ENCODE measurements at places on chromosomes 5 and 9.

DNA sequence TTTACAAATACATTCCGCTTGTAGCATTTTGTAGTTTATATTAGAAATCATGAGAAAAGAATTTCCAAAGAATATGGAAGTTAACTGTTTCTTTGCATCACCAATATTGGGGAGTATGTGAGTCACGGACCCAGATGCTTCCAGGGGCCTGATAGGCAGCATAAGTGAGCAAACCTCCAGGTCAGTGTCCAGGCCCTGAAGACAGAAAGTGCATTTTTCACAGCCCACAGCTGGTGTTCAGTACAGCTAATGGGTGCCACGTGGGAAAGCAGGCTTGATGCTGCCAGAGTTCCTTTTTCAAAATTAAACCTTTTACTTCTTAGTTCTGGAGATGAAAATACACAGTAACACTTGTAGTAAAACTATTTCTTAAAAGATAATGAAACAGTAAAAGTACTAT lies 454.4 kb upstream of the ACTBL2 start:
- no peak for DNase-seq

- no peak for DNase-seq
Measured at GRCh38 chr9:135328485-135329417, 150.8 kb upstream of the PPP1R26 start.

GRCh38 chr5:159971931-159972461 lies 36.9 kb upstream of the TTC1 start:
- peak; percentile 56 for DNase-seq

GRCh38 chr9:127290561-127291065 lies 26.0 kb downstream of the GARNL3 start:
- no peak for DNase-seq

GRCh38 chr5:94329115-94329514 lies 289.3 kb downstream of the KIAA0825 start:
- DNase-seq: no peak

DNA sequence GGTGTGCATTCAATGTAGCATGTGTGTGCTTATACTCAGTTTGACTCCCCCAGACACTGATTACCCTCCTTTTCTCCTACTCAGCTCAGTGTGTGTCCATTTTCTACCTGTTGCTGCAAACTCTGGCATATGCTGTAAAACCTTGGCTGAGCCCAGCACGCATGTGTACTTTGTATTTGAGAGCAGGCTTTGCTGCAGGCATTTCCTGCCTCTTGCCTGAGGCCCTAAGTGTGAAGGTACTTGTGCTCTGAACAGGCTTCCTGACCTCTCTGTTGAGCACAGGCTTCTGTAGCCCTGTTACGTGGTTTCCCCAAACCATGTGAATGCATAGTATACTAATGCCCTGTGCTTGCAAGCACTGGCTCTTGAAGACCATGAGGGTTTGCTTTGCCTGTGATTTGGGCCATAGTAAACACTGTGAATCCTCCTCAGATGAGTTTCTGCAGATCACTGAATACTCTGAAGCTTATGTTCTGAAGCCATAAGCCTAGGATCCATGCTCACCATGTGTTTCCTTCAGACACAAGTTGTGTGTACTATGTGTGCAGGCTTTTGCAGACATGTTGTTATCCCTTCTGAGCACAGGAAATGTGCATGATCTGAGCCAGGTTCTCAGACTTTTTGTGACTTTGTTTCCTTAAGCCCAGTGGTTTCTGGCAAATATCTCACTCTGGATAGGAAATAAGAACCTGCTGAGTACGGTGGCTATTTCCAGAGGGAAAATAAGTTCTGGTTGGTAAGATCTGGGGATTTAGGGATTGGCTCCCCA lies 124.9 kb upstream of the RUSC2 start:
- DNase-seq: no peak

- DNase-seq: no peak
Measured at GRCh38 chr5:61618577-61618976, 286.5 kb downstream of the ZSWIM6 start.

DNA sequence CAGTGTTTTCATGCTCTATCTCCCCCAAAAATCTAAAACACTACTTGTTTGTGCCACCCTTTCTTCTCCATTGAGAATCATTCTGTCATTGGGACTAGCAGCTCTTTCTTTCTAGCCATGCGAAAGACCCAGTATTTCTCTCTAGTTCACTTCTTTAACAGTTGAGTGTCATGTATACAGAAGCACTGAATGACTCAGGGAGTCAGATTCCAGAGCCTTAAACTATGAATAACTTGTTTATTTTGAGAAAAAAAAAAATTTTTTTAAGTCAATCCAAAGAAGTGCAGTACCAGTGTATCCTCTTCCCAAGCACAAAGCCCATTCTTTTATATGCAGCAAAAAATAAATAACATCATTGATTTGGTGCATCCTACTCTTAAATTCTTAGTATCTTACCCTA lies 415.4 kb upstream of the GRAMD2B start:
- no peak for DNase-seq

DNA sequence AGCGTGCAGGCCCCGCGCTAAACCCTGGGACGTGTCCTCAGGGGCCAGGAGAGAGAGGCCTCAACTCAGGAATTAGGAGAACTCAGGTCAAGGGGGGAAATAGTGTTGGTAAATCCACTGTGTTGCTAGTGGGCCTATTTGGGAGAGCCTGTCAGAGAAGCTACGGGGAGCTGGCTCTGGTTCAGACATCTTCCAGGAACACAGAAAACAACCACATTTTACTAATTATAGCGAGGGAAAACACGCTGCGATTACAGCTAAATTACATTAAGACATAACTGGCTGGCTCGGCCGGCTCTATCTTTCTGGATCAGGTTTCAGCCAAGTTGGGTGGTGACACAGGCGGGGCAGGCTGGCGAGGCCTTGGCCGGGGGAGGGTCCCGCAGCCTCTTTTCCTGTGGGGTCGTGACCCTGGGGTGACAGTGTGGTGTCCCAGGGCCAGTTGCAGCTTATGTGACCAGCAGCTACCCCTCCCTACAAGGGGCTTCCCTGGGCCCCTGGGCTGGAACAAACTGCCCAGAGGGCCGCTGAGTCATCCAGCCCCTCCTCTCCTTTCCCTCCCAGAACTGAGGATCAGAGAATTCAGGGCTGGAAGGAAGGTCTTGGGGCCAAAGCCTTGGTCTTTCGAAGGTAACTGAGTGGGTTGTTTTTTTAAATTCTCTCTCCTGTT lies 75.1 kb downstream of the FGF18 start:
- DNase-seq: peak; percentile 64

DNA sequence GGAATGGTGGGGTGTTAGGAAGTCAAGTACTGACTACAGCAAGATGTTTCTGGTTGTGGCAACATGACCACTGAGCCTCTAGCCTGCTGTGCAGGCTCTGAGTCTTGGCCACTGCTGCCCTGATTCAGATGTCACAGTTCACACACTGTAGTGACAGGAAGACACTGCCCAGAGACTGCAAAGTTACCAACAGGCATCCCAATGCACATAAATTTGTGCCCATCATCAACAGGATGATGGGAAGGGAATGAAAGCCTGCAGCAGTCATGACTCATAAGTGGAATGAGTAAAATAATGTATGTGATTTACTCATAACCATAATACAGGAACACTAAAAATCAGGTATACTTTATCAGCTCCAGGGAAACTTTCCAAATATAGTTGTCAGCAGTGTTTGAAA lies 251.6 kb upstream of the HAPLN1 start:
- no peak for DNase-seq

DNA sequence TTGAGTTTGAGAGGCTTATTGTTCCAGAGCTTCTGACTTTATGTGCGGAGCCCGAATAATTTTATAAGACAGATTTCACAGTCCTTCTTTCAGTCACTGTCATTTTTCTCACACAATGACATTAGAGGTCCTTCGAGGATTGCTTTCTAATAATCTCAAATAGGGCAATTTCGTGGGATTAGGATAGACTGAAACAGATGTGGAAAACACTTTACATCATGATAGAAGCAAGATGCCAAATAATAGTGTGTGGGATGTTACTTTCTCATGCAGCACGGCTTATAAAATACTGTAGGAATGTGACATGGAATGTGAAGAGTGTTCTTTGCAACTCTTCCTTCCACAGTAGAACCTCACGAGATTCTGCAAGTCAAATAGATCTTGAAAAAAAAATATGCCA lies 451.3 kb downstream of the SEMA5A start:
- no peak for DNase-seq

GRCh38 chr9:117704024-117704575 lies at the start of gene TLR4:
Gene TLR4, plus strand, starts transcription at chr9:117704403. Its CDS starts 70 bp downstream, at chr9:117704473.
- DNase-seq: no peak

GRCh38 chr5:166938071-166938470 lies 1353.4 kb upstream of the WWC1 start:
- no peak for DNase-seq

DNA sequence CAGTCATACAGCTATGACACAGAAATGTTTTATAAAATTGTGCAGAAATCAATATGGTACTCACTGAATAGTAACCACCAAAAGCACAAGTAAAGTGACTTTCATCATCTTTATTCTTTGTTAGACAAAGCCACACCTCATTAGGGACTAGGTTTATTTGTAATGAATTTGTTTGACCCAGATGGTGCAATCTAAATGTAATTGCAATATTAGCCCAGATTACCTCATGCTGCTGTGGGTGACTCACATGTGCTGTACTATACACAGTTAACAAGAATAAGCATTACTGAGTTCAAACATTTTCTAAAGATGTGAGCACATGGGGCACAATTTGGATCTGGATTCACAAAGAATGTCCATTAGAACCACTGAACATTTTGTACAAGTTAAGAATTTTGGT lies 759.3 kb upstream of the TYRP1 start:
- DNase-seq: no peak

- DNase-seq: no peak
Measured at GRCh38 chr5:157460921-157461792, 1.1 kb downstream of the NIPAL4 start.

- no peak for DNase-seq
Measured at GRCh38 chr9:137176302-137177182, 4.7 kb upstream of the TMEM210 start.

- no peak for DNase-seq
Measured at GRCh38 chr5:133397348-133397747, 215.0 kb downstream of the FSTL4 start.

GRCh38 chr5:1435369-1435768 lies 9.9 kb downstream of the SLC6A3 start:
- no peak for DNase-seq

GRCh38 chr5:131630963-131631350 lies 4.1 kb downstream of the RAPGEF6 start:
- DNase-seq: no peak

DNA sequence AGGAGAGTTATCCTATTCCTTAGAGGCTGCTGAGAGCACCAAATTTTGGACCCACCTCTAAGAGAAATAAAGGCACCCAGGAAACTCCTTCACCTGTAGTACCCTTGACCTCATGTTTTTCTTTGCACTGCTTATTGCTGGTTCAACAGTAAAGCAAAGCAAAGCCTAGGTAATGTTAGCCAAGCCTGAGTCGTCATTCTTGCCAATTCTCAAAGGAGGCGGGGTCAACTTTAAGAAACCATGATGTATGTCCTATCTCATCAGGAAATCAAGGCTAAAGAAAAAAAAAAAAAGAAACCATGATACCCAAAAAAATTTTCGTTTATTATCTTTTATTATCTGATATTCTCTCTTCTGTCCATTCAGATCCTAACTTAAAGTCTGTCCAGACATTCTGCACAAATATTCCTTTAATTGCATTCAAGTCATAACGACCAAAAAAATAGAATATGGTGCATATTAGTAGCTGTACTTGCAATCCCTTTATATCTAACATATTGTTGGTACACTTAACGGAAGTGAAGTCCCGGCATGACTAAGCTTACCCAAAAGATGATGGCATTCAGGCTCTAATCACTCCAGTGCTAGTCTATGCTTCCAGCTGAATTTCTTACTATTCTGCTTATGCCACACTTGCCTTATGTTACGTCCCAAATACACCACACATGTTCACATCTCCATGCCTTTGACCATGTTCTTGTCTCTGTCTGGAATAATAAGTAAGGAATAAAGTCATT lies 1.8 kb downstream of the AUH start:
- DNase-seq: no peak

DNA sequence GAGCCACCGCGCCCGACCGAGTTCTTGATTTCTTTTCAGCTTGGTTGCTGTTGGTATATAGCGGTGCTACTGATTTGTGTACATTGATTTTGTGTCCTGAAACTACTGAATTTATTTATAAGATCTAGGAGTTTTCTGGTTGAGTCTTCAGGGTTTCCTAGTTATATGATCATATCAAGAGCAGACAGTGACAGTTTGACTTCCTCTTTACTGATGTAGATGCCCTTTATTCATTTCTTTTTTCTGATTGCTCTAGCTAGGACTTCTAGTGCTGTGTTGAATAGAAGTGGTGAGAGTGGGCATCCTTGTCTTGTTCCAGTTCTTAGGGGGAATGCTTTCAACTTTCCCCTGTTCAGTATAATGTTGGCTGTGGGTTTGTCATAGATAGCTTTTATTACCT lies 17.4 kb upstream of the LRRC19 start:
- DNase-seq: no peak

GRCh38 chr5:68547056-68547455 lies 331.5 kb downstream of the PIK3R1 start:
- DNase-seq: no peak

- DNase-seq: no peak
Measured at GRCh38 chr5:128228521-128228920, 145.0 kb downstream of the SLC12A2 start.

DNA sequence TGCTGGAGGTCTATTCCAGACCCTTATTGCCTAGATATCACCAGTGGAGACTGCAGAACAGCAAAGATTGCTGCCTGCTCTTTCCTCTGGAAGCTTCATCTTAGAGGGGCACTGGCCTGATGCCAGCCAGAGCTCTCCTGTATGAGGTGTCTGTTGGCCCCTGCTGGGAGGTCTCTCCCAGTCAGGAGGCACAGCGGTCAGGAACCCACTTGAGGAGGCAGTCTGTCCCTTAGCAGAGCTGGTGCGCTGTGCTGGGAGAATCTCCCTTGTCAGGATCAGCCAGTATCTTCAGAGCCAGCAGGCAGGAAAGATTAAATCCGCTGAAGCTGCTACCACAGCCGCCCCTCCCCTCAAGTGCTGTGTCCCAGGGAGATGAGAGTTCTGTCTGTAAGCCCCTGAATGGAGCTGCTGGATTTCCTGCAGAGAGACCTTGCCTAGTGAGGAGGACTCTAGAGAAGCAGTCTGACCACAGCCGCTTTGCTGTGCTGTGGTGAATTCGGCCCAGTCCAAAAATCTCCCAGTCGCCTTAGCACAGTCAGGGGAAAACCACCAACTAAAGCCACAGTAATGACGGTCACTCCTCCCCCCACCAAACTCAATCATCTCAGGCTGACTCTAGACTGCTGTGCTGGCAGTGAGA lies 124.1 kb downstream of the JAKMIP2 start:
- DNase-seq: no peak

GRCh38 chr9:14198841-14199455 lies 115.0 kb downstream of the NFIB start:
- DNase-seq: peak; percentile 51

- DNase-seq: no peak
Measured at GRCh38 chr5:82538339-82539034, 260.3 kb upstream of the RPS23 start.

GRCh38 chr5:148898413-148899075 lies 72.1 kb downstream of the ADRB2 start:
- DNase-seq: no peak

GRCh38 chr9:132040246-132040645 lies 39.4 kb downstream of the MED27 start:
- DNase-seq: no peak

- no peak for DNase-seq
Measured at GRCh38 chr9:79917421-79917820, 345.7 kb downstream of the TLE4 start.

- no peak for DNase-seq
Measured at GRCh38 chr5:87649455-87649854, 236.7 kb upstream of the CCNH start.

GRCh38 chr5:163529698-163530097 lies 24.3 kb downstream of the MAT2B start:
- no peak for DNase-seq

- no peak for DNase-seq
Measured at GRCh38 chr5:65248896-65249295, 232.8 kb downstream of the ADAMTS6 start.
